ENCODE measurements at places on chromosomes 2 and 18.

DNA sequence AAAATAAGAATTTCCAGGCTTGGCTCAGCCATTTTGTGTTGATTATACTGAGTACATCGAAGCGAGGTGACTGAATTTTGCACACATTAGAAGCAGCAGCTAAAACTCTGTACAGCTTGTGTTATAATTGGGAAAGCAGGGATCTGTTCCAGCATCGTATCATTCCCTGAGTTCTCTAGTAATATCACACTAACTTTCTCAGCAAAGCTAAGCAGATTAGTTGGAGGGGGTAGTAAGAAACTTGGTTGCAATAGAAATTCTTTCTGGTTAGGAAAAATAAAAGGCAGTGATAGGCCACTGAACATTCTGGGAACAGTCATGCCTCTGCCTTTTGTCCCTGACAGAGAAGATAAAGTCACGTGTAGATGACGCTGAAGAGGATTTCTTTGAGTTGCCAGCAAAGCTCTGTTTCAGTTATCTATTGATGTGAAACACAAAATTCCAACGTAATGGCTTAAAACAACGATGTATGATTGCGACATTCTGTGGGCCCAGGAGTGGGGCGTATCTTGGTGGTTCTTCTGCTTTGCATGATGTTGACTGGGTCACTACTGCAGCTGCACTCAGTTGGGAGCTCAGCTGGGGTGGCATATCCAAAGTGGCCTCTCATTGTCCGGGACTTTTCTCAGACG is 202.1 kb upstream of the MEX3C start:
- no peak for DNase-seq

GRCh38 chr18:23133860-23134779 is 1.2 kb upstream of the CABLES1 start:
- DNase-seq: no peak

DNA sequence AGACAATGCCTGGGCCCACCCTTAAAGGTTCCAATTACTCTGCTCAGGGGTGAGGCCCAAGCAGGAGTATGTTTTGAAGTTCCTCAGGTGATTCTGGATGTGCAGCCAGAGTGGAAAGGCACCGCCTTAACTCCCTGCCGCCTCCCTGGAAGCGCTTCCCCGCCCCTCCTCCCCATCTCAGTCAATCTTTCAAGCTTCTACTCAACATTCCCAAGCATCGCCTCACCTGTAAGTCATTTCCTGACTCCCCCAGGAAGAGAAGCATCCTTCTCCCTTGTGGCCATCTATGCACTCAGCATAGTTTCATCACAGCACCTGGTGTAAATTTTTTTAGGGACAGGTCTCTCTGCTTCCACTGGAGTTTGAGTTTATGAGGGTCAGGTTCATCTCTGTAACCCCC is 67.5 kb downstream of the MYL12B start:
- no peak for DNase-seq

DNA sequence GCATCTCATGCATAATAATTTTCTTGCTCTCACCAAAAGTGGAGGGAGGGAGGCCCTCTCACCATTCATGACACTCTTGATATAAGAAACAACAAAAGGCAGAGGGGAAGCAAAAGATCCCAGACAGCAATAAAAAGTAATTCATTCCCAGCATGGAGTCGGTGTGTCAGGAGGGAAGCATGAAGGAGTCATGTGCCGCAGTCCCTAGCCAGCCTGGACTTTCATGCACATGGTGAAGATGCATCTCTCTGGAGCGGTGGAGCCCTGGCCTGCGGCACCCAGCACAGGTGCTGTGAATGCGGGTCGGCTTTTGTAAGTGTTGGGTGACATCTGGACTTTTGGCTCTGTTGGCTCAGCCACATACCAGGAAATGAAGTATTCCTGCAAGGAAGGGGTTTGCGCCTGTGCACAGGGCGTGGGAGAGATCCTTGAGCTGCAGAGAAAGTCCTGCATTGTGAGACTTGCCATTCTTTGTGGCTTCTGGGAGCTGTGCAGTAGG is 119.4 kb downstream of the COPS8 start:
- no peak for DNase-seq

DNA sequence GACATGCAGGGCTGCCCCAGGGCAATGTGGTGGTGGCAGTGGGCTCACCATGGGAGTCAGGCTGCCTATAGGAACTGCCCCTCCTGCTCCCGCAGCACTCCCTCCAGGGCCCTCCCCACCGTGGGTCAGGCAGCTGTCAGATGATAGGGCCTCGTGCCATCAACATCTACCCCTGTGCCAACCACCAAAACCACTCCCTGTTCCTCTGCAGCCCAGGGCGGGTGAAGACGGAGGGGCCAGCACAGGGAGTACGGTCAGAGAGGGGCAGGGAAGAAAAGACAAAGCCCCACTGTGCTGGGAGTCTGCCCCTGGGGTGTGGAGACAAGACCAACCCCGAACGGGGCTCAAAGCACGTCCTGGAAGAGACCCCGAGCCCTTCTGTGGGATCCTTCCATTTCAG is 97.4 kb downstream of the TNS1 start:
- DNase-seq: no peak

DNA sequence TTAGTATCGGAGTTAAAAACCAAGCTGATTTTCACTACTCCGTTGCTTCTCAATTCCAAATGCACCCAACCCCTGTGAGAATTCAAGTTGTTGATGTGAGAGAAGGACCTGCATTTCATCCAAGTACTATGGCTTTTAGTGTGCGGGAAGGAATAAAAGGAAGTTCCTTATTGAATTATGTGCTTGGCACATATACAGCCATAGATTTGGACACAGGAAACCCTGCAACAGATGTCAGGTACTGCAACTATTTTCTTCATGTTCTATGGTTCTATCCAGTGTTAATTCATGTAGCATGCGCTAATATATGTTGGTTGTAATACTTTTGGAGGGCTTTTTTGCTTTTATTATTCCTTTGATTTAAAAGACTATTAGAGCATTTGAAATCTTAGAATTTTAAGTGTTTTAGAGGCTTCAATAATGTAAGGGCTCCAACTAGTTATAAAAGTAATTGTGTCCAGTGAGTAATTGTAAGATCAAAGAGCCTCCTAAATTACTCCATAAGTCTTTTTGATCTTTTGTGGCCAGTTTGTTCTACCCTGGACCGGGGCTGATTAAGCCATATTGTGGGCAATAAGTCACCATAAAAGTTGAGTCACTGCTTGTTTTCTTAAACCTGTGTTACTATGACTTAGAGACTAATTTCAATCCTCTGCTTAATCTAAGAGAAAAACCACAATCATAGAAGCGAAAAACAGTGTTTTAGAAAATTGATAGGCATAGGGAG is 22.9 kb downstream of the DSG4 start:
- DNase-seq: no peak

DNA sequence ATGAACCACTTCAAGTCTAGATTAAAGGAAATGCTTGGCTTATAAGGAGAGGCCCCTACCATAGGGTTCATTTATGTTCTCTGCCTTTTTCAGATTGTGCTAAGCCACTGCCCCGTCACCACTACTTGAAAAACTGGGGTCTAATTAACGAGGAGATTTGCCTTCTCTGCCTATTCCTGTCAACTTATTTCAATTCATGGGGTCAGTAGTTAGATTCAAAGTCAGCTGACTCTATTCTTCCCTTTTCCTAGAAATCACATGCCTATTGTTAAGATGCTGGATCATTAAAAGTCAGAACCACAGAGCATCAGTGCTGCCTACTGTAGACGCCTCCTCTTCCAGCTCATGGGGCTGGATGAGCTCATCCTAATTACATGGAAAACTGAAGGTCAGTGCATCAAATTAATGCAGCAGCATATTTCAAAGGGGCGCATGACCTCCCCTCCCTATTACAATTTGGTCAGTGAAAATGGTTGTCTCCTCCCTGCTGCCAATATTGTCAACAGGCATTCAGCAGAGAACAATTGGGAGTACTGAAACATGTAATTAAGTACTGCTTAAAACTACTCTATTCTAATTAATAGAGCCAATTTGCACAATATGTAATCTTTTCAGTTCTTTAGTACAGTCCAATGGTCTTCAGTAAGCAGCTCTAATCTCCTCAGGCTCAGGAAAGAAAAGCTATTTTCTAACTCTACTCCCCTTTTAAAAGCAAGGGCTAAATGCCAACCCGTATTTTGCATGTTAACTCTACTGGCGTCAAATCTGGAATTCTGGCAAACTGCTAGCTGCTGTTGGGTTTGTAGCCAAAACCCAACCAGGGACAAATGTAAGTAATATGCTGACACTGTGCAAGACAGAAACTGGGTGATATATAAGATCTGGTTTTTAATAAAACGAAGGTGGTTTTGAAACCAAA is 117.4 kb upstream of the ITGB6 start:
- no peak for DNase-seq

GRCh38 chr2:225002039-225002655 is 40.1 kb downstream of the DOCK10 start:
- DNase-seq: no peak

DNA sequence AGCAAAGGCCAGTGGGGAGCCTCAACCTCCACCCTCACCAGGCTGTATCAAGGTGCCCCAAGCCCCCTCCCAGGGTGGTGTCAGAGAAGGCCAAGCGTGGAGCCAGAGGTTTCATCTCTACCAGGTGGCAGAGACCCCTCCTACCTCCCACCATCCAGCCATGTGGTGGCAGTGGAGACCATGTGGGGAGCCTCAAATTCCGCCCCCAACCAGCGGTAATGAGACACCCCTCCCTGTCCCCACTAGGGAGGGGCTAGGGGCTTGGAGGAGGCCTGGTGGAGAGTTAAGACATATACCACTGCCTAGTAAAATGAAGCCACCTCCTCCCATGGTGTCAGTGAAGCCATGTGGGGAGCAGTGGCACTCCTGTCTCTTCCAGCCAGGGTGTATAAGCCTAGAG is 24.4 kb upstream of the YPEL5 start:
- no peak for DNase-seq

- DNase-seq: no peak
These were observed 56.1 kb downstream of the HS6ST1 start for GRCh38 chr2:128262315-128263253.

GRCh38 chr2:212905640-212906201 is 245.7 kb downstream of the IKZF2 start:
- DNase-seq: no peak

- DNase-seq: no peak
These were observed 65.5 kb upstream of the GPC1 start for GRCh38 chr2:240369801-240370585.

Data from GOT3 (cell line).